Fibroblast of skin of left quadriceps (primary cell): ENCODE measurements at places on chromosomes 3 and 15.

GRCh38 chr3:127783642-127784160, 38.6 kb downstream of the MGLL start:
- DNase-seq = no peak

DNA sequence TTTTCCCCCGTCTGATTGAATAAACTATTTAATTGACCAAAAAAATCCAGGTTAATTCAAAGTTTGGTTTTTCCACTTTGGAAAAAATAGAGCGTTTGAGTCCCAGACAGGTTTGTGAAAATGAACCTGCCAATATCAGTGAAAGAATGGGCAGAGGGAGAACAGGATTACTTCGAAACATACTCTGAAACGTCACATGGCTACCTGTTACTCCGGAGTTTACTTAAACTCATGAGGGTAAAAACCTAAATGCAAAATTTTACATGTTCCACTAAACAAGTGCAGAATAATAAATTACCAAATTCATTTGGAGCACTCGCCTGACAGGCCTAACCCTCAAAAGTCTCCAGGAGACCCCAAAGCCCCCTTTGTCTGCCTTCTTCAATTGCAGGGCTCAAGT, 419.9 kb downstream of the MECOM start:
- no peak for DNase-seq

GRCh38 chr15:90550919-90551318, 21.2 kb downstream of the CRTC3 start:
- DNase-seq = no peak

DNA sequence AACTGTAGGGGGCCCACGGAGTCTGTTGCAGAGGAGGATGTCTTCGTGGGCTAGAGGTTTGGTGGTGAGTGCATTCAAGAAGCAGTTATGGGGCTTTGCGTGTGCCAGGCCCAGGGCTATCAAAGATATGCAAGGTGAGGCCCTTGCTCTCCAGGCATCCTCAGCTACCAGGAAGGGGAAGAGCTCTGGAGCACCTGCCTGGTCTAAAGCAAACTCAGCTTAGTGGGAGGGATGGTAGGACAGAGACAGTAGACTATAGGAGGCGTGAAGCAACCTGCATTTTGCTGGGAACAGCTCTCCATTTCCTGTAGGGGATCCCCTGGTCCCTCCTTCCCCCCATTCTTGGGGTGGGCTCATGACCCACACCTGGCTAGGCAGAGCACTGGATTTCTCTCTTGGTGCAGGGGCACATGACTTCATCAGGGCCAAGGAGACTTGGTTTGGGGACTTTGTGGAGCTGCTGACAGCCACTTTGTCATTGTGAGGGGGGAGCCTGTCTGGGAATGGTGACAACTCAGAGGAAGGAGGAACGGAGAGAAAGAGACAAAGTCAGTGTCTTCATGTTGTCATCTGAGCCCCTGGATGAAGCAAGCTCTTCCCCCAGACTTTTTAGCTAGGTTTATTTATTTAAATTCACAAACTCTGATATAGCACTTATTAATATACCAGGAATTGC, 8.6 kb upstream of the EEFSEC start:
- no peak for DNase-seq

GRCh38 chr15:39454189-39454986, 126.5 kb upstream of the THBS1 start:
- no peak for DNase-seq

DNA sequence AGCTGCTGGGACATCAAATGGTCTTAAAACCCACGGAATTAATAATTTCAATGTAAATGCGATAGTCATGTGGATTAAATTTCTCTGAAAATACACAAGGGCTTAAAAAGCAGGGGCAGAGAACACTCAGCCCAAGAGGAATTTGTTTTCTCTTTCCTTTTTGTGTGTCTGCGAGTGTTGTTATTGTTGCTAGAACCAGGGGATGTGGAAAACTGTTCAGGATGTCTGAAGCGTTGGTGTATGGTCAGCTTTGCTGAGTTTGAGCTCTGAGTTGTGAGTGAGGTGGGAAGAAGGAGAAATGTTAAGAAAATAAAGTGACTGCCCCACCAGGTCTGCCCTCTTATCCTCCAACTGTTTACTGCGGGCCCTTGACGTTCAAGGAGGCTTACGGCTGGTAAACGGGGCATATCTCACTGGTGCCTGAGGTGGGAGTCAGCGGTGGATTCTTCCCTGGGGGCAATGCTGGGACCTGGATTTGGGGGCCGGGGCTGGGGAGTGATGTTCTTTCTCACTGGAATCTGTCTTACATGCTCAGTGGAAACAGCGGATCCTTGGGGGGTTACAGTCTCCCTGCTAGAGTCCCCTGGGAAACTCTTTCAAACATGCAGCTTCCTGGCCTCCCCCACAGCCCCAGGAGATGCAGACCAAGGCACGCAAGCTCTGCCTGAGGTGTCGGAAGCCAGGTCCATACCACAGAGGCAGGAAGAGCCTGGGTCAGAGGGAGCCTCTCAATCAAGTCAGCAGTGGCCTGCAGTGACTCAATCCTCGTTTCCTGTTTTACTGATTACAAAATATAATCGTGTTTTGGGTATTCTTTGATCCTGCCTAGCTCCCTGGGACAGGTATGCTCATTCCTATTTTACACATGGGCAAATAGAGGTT, 41.8 kb downstream of the ITGA11 start:
- DNase-seq = no peak

DNA sequence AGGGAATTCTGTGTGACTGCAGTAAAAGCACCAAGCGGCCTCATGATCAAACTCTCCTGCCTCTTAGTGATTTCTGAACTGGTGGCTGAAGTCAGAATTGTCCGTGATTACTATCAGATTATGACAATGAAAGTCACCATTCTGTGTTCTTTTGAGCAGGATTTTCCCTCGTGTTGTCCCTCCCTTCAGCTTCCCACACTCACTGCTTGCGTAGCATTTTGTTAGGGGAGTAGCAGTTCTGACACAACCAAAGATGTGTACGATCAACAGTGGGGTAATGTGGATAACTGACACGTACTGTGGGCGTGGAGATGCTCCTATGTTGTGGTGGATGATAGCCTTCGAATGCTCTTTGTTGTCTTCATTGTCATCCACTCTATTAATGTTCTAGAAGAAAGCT, 67.8 kb upstream of the ICE2 start:
- no peak for DNase-seq

- DNase-seq = no peak
Measured at GRCh38 chr3:102238362-102238761, 196.5 kb upstream of the ZPLD1 start.

- no peak for DNase-seq
Measured at GRCh38 chr3:123076496-123077418, 9.9 kb downstream of the PDIA5 start.

DNA sequence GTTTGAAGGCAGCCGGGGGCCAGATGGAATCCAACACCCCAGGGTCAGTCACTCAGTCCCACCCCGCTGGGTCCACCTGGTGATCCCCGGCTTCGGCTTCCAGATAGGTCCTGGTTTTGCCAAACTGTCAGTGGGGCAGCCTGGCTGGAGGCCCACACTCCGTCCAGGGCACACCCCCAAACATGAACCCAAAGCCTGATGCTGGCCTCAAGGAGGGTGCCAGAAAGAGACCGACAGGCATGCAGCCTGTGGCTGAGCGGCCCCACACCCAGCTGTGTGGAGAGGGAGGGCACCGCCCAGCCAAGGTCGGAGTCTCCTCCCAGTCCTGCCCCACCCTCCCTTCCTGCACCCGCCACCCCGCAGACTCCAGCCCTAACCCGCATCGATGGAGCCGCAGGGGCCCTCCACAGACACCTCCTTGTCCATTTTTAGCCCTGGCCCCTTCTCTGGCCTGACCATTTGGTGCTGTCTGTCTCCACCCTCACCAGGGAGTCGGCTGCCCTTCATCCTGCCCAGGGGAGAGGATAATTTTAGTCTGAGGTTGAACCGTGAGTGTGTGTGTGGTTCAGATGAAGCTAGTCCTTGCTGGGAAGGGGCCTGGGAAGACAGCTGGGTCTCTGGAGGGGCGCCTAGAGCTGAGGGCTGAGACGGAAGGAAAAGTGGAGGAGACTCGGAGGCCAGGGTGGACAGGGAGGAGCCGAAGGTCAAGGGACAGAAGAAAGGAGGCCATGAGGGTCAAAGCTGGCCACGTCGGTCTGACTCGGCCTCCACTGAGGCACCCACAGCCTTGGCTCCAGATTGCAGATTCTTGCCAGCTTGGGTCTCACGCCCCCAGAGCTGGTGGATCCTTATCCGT, 23.1 kb downstream of the TNK2 start:
- DNase-seq = no peak

- DNase-seq = no peak
Measured at GRCh38 chr3:141103067-141103466, 51.9 kb downstream of the SPSB4 start.

GRCh38 chr3:142148044-142148791, 1.1 kb downstream of the TFDP2 start:
- no peak for DNase-seq

GRCh38 chr3:64799606-64800005, 111.8 kb upstream of the ADAMTS9 start:
- no peak for DNase-seq

- no peak for DNase-seq
Measured at GRCh38 chr3:176937541-176937940, 259.7 kb downstream of the TBL1XR1 start.

- no peak for DNase-seq
Measured at GRCh38 chr3:69072928-69073327, 7.2 kb downstream of the UBA3 start.

- DNase-seq = no peak
Measured at GRCh38 chr3:45679805-45680204, 9.4 kb upstream of the SACM1L start.

- peak; percentile 15 for DNase-seq
Measured at GRCh38 chr3:21682206-21682605, 68.8 kb downstream of the ZNF385D start.
